ENCODE measurements at places on chromosomes 12 and 14.

- DNase-seq, result no peak
Measured at GRCh38 chr12:90987101-90987500, 17.7 kb downstream of the EPYC start.

DNA sequence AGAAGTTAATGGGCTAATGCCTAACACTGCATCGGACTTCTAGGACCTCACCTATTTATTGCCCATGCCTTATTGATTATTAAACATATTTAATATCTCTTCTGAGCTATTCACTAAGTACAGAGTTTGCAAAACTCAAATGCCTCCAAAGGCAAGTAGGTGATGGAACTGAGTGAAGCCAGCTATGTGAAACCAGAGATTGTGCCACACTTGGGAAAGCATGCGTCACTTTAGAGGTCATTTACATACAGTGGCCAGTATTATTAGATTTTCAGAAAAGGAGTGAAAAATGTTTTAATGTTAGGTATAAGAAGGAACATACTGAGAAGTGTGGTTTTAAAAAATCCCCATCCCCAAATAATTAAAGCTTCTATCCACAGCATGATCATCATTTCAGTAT, 27.7 kb downstream of the PDE6H start:
- DNase-seq, result no peak

DNA sequence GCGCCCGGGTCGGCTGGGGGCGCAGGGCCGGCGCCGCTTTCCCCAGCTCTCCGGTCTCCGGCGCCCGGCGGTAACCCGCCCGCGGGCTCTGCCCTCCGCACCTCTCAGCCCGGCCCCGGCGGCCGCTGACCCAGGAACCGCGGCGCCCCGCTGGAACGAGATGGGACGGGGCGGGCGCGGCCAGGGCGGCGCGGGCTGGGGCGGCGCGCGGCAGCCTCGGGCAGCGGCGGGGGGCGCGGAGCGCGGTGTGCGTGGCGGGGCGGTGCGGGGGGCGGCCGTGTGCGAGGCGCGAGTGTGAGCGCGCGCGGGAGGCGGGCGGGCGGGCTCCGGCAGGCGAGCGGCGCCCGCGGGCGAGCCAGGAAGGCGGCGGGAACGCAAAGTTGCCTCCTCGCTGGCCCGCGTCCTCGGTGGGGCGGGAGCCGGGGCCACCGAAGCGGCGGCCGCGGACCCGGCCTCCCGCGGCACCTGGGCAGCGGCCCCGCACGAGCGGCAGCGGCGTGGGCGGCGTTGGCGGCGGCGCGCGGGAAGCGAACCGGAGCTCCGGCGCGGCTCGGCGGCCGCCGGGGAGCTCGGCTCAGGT, 671 bp upstream of the DIO3 start:
- DNase-seq, result no peak

GRCh38 chr14:65339866-65340265, 72.7 kb upstream of the FUT8 start:
- no peak for DNase-seq

- no peak for DNase-seq
Measured at GRCh38 chr14:101476916-101477553, 84.3 kb upstream of the DIO3 start.

DNA sequence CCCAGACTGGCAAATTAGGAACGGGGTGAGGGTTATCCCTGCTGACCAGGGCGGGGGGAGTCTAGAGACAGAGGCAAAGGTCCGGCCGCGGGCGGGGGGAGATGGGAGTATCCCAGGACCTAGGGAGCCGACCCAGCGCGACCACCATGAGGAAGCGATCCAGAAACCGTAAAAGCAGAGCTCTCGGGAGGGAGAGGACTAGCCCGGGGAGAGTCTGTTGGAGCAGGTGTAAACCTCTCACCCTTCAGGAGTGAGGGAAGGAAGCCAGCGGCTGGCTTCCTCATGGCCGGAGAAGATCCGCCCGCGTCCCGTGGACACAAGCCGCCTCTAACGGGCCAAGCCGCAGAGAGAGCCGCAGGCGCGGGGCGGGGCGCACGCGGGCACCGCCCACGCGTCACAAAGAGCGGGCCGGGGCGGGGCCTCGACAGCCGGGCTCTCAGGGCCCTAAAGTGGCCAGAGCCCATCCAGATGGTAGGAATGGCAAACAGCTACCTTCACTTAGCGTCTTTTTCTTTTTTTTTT, at the start of gene ACRBP:
ACRBP (minus strand) TSS at position 350 of the 522 bp plus-strand sequence; CDS start at position 284, 66 bp downstream.
- no peak for DNase-seq

- DNase-seq, result no peak
Measured at GRCh38 chr12:54051874-54052437, 1.7 kb upstream of the HOXC4 start.

DNA sequence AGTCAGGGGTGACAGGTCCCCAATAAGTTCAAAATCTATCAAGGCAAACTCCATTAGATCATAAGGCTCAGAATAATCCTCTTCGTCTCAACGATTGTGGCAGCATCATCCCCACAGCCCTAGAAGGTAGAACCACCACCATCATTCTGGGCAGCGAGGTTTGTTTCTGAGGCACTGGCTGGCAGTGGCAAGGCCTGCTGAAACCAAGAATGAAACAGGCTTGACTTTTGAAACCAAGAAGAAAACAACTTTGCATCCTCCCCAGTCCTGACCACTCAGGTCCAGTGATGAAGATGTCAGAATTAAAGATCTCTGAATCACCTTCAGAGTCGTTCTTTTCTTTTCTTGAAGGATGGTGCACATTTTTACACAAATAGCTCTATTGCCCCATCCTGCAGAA, 152.6 kb upstream of the SYT1 start:
- DNase-seq, result no peak
